H7 (cell line): ENCODE measurements at places on chromosomes 12 and 14. TPM values are rescaled to one million over a fixed set of nuclear protein-coding genes. Genes with fewer than 3 reads are reported as not detected.
A peak's percentile ranks its signal among the peaks of the same experiment; 100 is the strongest.

The SCN8A gene
- total RNA-seq = 3.9 and 4.8 TPM in 2 replicates

The BEGAIN gene
- total RNA-seq = 1.3 and 3.3 TPM in 2 replicates

DNA sequence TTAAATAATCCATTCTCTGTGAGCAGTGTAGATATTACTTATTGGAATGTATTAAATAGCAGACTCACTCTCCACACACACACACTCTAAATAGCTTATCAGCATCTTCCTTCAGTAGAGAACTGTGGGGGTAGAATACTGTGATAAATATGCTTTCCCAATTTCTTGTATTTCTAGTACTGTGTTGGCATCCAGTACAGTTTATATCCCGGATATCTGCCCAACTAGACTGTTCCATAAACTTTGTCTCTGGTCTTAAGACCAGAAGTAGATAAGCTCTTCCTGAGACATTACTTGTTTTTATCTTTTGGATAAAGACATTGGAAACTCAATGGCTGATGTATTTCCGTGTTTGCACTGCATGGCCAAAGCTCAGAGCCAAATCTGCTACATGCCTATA is 136.2 kb upstream of the PDZRN4 start:
- no peak for DNase-seq

- no peak for DNase-seq
Measured at GRCh38 chr12:129063600-129063999, 210.3 kb downstream of the GLT1D1 start.

GRCh38 chr14:99768381-99768780 is 24.8 kb upstream of the EML1 start:
- peak; percentile 52 for DNase-seq

- peak; percentile 76 for DNase-seq
Measured at GRCh38 chr14:93981316-93982229, 5.2 kb upstream of the ASB2 start.

The AICDA gene
- not detected in 2 replicates for total RNA-seq
